ENCODE measurements at places on chromosomes 16 and 17.

DNA sequence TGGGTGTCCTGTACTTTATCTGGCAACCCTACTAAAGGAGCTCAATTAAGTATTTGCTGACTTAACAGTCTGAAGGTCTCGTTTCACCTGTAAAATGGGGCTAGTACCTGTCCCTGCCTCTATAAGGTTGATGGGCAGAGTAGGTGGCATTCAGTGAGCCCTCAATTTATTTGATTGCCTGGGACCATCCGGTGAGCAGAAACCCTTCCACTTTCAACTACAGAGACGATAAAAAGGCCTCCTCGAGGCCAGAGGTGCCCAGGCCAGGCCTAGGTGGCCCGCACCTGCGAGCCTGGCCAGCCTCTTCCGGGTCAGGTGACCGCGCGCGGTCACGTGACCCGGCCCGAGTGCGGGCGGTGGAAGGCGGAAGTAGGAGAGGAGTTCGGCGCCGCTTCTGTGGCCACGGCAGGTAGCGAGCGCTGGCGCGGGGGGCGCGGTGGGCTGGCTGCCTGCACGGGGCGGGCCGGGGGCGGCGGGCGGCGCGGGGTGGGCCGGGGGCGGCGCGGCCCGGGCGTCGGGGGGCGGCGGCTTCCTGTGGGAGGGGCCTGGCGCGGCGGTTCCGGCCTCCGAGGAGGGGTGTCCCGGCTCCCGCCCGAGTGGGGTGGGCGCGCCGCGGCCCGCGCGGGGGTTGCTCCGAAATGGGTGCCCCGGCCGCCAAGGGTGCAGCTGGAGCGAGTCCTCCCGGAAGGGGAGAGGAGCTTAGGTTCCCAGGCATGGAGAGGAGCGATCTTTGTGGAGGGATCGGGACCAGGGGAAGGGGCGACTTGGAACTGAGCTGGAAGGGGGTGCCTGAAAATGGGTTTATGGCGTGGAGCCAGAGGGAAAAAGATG, at the start of gene WWP2:
Gene WWP2 (plus strand): TSS at position 350 of the 831 bp plus-strand sequence. CDS start 24,679 bp downstream, outside the sequence.
- DNase-seq, result peak; percentile 93

- DNase-seq, result no peak
Observed at GRCh38 chr17:39929646-39930407, 2.3 kb downstream of the LRRC3C start.

GRCh38 chr16:56748826-56749225, 18.9 kb downstream of the NUP93 start:
- no peak for DNase-seq

GRCh38 chr16:20923876-20924275, 23.3 kb downstream of the LYRM1 start:
- no peak for DNase-seq

GRCh38 chr16:71724320-71724751, at the start of gene PHLPP2:
Gene PHLPP2 (minus strand): TSS chr16:71724701. CDS start chr16:71714795, 9,906 bp downstream.
- peak; percentile 23 for DNase-seq

- DNase-seq, result no peak
Observed at GRCh38 chr16:85778873-85779272, 20.5 kb downstream of the EMC8 start.

GRCh38 chr16:89193576-89194293, 6.6 kb downstream of the SLC22A31 start:
- DNase-seq, result no peak

DNA sequence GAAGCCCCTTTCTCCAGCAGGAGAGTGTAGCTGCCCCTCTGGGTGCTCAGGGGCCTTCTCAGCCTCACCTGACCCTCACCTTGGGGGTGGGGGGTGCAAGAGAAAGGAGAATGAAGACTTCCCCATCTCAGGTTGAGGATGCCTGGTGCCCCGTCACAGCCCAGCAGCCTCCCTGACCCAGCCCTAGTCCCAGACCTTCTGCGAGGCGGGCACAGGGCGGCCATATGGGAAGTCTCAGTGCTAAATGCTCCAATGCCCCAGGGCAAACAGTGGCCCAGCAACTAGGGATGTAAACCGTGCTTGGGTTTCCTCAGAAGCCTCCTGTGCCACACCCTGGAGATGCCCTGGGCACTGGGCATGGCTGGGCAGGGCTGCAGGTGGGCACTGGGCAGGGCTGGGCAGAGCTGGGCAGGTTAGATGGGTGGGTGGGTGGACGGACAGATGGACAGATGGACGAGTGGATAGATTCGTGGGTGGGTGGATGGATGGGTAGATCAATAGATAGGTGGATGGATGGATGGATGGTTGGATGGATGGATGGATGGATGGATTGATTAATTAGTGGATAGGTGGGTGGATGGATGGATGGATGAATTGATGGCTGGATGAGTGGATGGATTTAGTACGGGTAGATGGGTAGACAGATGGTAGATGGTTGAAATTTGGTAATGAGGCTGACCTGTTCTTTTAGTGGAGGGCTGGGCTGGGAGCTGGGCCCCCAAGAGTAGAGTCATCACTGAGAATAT, 16.8 kb downstream of the TPSD1 start:
- DNase-seq, result no peak

DNA sequence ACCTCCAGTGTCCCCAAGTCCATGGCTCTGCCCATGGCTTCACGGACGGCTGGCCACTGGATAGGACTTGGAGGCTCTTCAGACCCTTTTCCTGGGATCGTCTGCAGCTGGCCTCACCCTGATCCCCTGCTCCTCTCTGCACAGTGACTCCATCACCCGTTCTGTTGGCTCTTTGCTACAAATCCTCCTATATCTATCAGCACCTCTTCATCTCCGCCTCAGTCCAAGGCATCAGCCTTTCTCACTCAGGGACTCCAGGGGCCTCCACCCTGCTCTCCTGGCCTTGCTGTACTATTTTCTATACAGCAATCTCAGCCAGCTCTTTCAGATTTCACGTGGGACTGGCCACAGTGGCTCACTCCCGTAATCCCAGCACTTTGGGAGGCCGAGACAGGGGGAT, 10.7 kb upstream of the SNN start:
- no peak for DNase-seq

GRCh38 chr17:81884520-81884919, 6.9 kb downstream of the ALYREF start:
- DNase-seq, result no peak

DNA sequence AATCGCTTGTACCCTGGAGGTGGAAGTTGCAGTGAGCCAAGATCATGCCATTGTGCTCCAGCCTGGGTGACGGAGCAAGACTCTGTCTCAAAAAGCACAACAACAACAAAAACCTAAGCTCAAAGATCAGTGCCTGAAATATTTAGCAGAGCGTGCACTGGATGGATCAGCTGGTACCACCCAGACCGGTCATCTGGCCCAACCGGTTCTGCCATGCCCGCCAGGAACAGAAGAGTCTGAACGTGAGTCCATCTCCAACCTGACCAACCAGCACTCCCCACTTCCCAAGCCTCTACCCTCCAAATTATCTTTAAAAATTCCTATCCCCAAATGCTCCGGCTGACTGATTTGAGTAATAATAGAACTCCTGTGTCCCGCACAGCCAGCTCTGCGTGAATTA, 1.5 kb upstream of the UQCC4 start:
- no peak for DNase-seq

DNA sequence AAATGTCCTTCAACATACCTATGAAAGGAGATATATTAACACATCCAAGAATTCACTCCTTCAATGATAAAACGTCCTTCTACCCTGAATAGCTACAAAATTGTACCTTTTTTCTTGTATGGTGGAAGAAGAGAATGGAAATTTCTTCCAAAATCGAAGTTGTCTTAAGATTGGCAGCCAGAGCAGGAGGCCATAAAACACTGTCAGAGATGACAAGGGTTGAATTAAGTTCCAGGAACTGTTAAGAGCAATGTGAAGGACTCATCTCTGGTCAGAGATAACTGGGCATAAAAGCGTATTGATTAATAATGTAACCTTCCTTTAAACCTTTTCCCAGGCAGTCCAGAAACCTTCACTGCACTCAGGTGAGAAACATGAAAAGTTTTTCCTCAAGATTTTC, 12.9 kb upstream of the TOM1L1 start:
- DNase-seq, result no peak

DNA sequence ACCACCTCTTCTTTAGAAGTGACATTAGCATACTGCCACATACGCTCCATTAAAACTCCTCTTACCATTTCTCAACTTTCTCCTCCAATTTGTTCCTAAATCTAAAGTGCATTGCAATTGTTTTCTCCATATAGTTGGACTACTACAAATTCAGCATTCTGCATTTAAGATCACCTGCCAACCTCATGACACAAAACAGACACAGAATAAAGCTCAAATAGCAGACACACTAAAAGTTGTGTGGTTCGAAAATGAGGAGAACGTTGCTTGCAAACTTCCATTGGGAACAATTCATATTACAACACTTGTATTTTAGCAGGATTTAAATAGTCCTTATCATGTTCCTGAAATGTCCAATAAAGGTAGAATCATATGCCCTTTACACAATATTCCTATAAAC, 14.5 kb downstream of the ARHGAP17 start:
- no peak for DNase-seq

DNA sequence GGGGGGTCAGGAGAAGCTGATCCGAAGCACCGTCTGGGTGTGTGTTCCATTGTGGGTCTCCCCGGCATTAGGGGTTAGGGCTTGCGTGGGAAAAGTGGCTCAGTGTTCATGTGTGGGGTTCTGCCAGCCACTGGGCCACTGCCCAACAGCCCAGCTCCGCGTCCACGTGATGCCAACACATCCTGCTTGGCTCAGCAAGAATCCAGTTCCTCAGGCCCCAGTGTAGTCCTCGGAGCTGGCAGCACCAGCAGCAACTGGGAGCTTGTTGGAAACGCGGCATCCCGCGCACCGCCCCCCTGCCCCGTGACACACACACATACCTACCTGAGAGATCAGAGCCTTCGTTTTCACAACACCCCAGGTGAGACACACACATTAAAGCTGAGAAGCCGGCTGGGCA, 18.9 kb downstream of the LGALS9 start:
- DNase-seq, result no peak

DNA sequence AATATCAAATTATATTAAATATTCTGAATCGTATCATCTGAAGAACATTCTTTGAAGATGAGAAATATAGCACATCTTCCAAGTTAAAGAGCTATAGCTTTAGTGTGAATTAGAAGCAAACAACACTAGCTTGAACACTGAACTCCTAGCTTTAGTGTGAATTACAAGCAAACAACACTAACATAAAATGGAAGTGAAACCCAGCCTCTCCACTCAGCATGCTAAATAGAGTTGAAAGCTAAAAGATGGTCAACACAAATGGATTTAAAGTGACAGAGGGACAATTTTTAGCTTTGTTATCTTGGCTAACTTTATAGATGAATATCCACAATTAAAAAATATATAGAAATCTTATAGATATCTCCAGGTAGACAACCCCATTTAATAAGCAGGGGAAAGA, 4.5 kb upstream of the KIF2B start:
- no peak for DNase-seq

- peak; percentile 89 for DNase-seq
Observed at GRCh38 chr16:89167425-89167941, 4.1 kb upstream of the CDH15 start.

DNA sequence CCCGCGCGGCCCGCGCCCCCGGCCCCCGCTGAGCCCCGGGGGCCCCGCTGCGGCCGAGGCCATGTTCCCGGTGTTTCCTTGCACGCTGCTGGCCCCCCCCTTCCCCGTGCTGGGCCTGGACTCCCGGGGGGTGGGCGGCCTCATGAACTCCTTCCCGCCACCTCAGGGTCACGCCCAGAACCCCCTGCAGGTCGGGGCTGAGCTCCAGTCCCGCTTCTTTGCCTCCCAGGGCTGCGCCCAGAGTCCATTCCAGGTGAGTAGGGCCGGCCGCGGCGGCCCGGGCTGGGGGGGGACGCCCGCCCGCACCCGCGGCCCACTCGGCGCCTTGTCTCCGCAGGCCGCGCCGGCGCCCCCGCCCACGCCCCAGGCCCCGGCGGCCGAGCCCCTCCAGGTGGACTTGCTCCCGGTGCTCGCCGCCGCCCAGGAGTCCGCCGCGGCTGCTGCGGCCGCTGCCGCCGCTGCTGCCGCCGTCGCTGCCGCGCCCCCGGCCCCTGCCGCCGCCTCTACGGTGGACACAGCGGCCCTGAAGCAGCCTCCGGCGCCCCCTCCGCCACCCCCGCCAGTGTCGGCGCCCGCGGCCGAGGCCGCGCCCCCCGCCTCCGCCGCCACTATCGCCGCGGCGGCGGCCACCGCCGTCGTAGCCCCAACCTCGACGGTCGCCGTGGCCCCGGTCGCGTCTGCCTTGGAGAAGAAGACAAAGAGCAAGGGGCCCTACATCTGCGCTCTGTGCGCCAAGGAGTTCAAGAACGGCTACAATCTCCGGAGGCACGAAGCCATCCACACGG, 504 bp downstream of the MAZ start:
- peak; percentile 85 for DNase-seq

DNA sequence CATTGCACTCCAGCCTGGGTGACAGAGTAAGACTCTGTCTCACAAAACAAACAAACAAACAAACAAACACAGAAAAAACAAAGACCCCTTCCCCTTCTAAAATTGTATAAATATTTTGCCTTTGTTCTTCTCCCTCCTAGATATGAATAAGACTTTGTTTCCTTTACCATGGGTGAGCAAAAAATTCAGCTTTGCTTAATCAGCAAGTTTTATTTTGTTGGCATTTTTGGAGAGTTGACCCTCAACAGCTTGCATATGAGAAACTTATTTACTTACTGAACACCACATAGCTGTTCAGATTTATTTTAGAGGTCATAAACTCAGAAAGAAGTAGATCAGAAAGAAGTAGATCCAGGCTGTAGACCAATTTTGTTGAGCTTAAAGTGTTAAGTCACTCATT, 395.2 kb upstream of the TOM1L1 start:
- DNase-seq, result no peak

DNA sequence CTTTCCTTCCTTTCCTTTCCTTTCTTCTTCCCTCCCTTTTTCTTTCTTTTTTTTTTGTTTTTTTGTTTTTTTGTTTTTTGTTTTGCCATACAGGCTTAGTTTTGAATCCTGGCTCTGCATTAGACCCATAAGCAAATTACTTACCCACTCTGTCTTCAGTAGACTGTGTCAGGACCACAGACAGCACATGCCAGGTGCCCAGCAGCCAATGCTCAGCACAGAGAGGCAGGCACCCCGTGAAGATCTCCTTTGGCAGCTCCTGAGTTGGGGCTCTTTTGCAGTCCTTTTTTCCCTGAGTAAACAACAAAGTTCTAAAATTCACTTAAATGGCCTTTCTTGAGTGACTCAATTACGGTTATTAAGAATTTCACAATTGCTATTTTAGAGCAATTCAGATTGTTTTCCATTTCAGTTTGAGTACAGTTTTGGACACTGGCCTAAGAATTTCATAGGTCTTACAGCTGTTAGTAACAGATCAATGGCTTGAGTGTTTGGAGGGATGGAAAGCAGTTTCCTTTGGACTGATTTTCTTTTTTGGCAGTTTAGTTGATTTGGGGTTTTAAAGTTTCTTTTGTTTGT, 26.2 kb upstream of the SLC5A11 start:
- no peak for DNase-seq

GRCh38 chr17:35167666-35168065, 20.0 kb downstream of the UNC45B start:
- no peak for DNase-seq

DNA sequence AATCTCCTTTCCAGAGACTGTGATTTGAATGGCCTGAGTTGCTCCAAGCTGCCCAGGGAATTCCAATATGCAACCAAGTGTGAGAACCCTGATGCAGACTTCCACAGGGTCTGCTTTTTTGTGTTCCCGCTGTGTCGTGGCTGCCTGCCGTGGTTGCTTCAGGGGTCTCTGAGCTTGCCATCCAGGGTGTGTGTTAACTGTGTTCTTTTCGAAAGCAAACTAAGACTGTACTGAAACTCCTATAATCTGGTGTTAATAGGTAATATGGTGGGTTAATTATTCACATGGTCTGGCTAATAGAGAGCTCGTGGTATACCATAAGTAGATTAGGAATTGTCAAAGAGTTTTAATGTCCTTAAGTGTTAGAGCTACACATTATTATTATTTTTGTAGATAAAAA, 20.7 kb downstream of the UBN1 start:
- no peak for DNase-seq

All from erythroblast (primary cell).